ENCODE measurements at places on chromosomes 7 and 10.

DNA sequence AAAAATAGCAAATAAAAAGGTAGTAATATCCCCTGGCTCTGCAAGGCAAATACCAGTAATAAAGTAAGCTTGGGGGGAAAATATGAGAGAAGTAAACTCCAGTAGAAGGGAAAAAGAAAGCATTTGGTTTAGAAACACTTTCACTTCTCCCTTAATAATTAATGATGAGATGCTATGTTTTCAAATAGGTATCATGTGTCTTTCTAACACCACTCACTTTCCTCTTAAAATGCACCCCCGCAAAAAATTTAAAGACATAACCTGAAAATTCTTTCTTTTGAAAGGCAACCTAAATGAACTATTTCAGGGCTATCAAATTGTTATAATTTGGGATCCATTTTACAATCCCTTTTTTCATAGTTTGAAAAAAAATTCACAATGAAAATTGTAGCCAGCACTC is 240.3 kb downstream of the SNX10 start:
- DNase-seq, result no peak

GRCh38 chr7:128076796-128077271 is 45.6 kb upstream of the LRRC4 start:
- no peak for DNase-seq

DNA sequence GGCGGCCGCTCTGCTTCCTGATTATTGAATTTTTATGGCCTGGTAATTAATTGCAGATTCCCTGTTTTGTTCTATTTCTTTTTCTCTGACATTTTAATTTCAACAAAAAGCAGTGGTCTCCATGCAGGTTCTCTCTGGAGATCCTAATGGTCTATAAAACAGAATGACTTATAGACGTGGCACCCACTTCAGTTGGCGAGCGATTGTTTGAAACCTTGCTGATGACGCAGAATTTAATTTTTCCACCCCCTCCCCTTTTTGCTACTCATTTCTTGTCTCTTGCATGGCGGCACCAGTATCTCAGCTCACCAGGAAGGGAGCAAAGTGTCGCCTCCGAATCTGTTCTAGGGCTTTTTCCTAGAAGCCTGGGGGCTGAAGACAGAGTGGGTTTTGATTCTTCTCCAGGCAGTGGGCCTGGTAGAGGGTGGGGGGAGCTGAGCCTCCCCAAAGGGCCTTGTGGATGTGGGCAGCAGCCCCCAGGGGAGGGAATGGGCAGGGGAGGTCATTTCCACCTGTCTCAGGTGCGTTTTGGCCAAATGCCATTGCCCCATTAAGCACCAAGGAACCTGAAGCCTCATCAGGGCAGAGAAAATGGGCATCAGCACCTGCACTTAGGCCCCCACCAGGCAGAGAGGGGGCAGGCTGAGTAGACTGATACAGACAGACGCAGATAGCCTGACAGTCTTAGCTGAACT is 3.5 kb upstream of the COMTD1 start:
- no peak for DNase-seq

- DNase-seq, result no peak
Observed at GRCh38 chr10:53990799-53991238, 810.2 kb downstream of the PCDH15 start.

DNA sequence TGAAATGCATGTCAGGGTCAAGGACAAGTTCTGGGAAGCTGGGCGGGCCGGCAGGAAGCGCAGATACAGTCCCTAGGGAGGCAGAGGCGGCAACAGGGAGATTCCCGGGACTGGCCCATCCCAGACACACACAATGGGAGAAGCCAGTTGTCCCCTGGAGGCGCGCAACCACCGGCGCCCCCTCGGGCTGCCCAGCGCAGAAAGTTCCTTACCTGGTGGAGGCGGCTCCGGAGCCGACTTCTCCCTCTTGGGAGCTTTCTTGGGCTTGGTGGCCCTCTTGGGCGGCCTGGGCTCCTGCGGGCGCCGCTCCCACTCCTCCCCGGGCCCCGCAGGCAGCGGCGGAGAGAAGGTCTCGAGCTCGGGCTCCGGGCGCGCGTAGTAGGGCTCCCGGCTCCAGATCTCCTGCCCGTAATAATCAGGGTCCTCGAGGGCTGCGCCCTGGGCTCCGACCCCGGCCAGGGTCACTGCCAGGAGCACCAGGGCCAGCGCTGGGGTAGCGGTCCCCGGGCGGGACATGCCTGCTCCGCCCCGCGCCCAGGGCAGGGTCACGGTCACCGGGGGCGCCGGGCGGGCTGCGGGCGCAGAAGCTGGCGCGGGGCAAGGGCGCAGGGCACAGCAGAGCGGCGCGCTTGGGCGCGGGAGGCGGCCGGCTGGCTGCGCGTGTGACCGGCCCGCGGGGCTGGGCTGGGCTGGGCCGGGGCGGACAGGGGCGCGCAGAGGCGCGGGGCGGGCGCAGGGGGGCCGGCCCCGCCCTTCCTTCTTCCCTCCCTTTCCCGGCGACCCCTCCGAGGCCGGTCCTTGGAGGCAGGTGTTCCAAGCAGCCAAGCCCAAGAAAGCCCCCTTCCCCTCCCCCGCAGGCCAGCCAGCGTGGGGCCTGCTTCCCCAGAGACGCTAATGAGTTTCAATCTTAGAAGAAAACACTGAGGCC is at the start of gene CPXM2:
Gene CPXM2 (minus strand): TSS at position 664 of the 928 bp plus-strand sequence. CDS start 148 bp downstream, at position 516.
- no peak for DNase-seq
